Esophagus squamous epithelium (tissue), 5 donors: ENCODE measurements at places on chromosomes 11 and 22.
A peak's percentile ranks its signal among the peaks of the same experiment; 100 is the strongest.

DNA sequence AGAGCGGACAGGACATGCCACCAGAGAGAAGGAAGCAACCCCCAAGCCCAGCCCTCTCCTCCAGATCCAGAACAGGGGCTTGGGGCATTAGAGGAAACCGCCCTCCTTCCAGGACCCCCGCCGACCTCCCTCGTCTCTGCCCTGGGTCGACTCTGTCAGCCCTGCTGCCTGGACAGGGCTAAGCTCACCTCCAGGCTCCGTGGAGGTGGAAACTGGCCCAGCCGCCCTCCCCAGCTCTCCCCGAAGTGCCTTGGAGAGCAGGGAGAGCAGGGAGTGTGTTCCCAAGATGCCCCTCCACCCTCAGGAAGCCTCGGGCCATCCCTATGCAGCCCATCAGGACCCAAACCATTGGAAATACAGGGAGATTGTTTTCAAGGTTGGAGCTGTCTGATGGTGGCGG is 26.8 kb downstream of the ANO1 start:
- DNase-seq, result no peak

GRCh38 chr22:31676700-31677099 is 14.7 kb upstream of the PISD start:
- DNase-seq, result peak; percentile 74

DNA sequence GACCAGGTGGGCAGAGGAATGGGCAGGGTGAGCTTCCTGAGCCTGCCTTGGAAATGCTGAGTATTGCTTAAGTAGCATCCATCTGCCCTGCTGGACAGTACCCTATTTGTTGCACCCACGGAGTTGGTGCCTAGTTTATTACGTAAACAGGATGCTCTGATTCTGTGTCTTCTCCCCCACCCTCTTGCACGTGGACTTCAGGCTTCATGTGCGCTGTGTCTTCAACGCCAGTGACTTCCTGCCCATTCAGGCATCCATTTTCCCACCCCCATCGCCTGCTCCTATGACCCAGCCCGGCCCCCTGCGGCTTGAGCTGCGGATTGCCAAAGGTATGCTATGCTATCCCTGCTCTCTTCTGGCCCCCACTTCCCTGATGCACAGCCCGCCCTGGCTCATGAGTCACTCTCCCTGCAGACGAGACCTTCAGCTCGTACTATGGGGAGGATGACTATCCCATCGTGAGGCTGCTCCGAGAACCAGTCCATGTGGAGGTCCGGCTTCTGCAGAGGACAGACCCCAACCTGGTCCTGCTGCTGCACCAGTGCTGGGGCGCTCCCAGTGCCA is 5.7 kb downstream of the ZP1 start:
- DNase-seq, result no peak

- DNase-seq, result no peak
Measured at GRCh38 chr22:19757140-19757984, 3.2 kb upstream of the TBX1 start.

GRCh38 chr11:130473056-130473794 is 24.8 kb downstream of the ADAMTS15 start:
- no peak for DNase-seq

GRCh38 chr22:46491946-46492345 is 45.5 kb downstream of the CELSR1 start:
- DNase-seq, result no peak

DNA sequence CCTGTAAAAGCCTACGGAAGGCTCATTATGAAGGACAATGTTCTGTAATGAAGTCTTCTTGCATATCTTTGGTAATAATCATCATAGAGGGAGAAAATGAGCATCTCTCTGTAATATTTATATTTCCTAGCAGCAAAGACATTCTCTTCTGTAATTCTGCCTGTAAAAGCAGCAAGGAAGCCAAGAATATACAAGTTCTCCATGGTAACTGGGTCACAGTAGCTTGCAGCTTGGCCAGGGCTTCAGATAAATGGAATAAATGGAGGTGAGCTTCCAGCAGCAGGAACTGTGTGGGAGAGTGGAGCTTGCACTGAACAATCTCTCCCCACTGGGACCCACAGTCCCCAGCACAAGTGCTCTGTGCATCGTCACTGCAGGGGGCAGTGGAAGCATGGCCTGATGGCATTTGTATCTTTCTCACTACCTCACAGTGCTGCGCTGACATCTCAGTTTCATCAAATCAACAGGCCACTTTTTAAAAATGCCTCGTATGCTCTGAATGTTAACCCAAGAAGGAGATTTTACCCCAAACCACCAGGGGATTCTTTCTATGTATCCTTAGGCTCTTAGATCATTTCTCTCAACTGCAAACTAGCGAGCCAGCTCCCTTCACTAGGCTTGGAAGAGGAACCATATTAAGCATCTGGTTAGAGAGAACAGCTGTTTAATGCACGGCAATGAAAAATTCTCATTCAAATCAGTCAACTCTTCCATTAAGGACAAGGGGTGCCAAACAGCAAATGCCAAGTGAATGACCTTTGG is 1059.7 kb downstream of the OPCML start:
- no peak for DNase-seq

- no peak for DNase-seq
Measured at GRCh38 chr11:99098751-99099150, 78.0 kb downstream of the CNTN5 start.

DNA sequence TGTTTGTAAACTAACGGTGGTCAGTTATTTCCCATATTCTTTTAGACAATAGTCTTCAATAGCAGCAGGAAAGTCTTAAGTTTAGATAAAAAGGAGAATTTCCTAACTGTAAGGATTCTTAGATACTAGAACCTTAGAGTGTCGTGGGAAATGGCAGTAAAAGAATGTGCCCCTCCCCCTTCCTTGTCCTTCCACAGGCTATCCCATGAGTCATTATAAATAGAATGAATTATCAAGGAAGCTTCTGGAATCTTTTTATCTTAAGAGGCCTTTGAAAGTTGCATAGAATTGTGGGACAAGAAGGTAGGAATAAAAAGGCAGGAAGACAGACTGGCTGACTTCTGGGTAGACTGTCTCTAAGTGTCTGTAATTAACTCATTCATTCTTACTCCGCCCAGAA is 165.2 kb upstream of the TBCEL start:
- DNase-seq, result no peak

- no peak for DNase-seq
Measured at GRCh38 chr22:45103756-45104155, 60.0 kb upstream of the NUP50 start.
